WTC11 (cell line): ENCODE measurements at places on chromosomes 7 and 10. TPM values are rescaled to one million over a fixed set of nuclear protein-coding genes. Genes with fewer than 3 reads are reported as not detected.

Gene C10orf62
- 0.21 to 0.34 TPM in 2 of 3 replicates, not detected in the other for total RNA-seq

Gene MBL2
- not detected in 3 replicates for total RNA-seq

Gene LIPM
- not detected in 3 replicates for total RNA-seq

Gene TBX20
- total RNA-seq: 0.24 to 0.37 TPM (median 0.25 TPM) in 3 replicates

Gene HGF
- total RNA-seq: 0.32 to 0.76 TPM (median 0.72 TPM) in 3 replicates

Gene TRUB1
- total RNA-seq: 22.3 to 27.8 TPM (median 25.5 TPM) in 3 replicates

Gene GIMAP2
- 0.15 to 0.37 TPM (median 0.18 TPM) in 3 replicates for total RNA-seq

Gene IMPDH1
- total RNA-seq: 42.8 to 54.2 TPM (median 44.1 TPM) in 3 replicates

Gene CASP2
- 35.1 to 35.5 TPM (median 35.4 TPM) in 3 replicates for total RNA-seq

Gene DMBT1
- total RNA-seq: 0.09 to 0.18 TPM (median 0.13 TPM) in 3 replicates

Gene MMD2
- total RNA-seq: 0.09 TPM in 1 of 3 replicates, not detected in the others

Gene TDRD1
- total RNA-seq: 0.57 to 0.70 TPM (median 0.69 TPM) in 3 replicates

Gene FZD8
- total RNA-seq: 9.9 to 13.7 TPM (median 10.1 TPM) in 3 replicates

Gene NXPH1
- 0.14 to 0.59 TPM (median 0.27 TPM) in 3 replicates for total RNA-seq

Gene KLF6
- 25.4 to 27.9 TPM (median 27.3 TPM) in 3 replicates for total RNA-seq

Gene CPXM2
- 3.4 to 4.8 TPM (median 4.7 TPM) in 3 replicates for total RNA-seq

Gene NEUROG3
- total RNA-seq: 1.9 to 2.4 TPM (median 2.0 TPM) in 3 replicates

Gene PDE6C
- not detected in 3 replicates for total RNA-seq

Gene HOGA1
- 0.15 to 0.62 TPM (median 0.55 TPM) in 3 replicates for total RNA-seq

Gene C7orf33
- total RNA-seq: not detected in 3 replicates

Gene TACC2
- total RNA-seq: 22.2 to 28.9 TPM (median 23.1 TPM) in 3 replicates

Gene PRXL2A
- 46.6 to 56.5 TPM (median 52.4 TPM) in 3 replicates for total RNA-seq

Gene ANKRD61
- total RNA-seq: not detected in 3 replicates

Gene BMPR1A
- total RNA-seq: 99.7 to 107 TPM (median 104 TPM) in 3 replicates

Gene IPMK
- 9.7 to 10.9 TPM (median 9.9 TPM) in 3 replicates for total RNA-seq

Gene SNCG
- total RNA-seq: 8.4 to 14.3 TPM (median 12.0 TPM) in 3 replicates

Gene CPA2
- total RNA-seq: 0.90 to 2.3 TPM (median 1.3 TPM) in 3 replicates

Gene TPK1
- total RNA-seq: 2.7 to 3.6 TPM (median 2.7 TPM) in 3 replicates

Gene CYP3A7
- total RNA-seq: not detected in 3 replicates

Gene PRPS1L1
- not detected in 3 replicates for total RNA-seq

Gene ZNF248
- 1.9 to 2.6 TPM (median 2.3 TPM) in 3 replicates for total RNA-seq

Gene KCP
- total RNA-seq: 2.5 to 2.9 TPM (median 2.7 TPM) in 3 replicates

Gene PAXIP1
- total RNA-seq: 29.4 to 34.1 TPM (median 32.6 TPM) in 3 replicates

Gene PCBD1
- total RNA-seq: 32.5 to 44.2 TPM (median 41.8 TPM) in 3 replicates

Gene KLHL7
- 65.9 to 82.1 TPM (median 69.2 TPM) in 3 replicates for total RNA-seq

Gene CALML5
- total RNA-seq: 0.23 TPM in 1 of 3 replicates, not detected in the others

Gene MUC12
- total RNA-seq: 5.7 to 6.5 TPM (median 5.8 TPM) in 3 replicates

Gene NACAD
- total RNA-seq: 5.5 to 6.0 TPM (median 5.7 TPM) in 3 replicates

Gene CCDC3
- 2.1 to 3.5 TPM (median 2.7 TPM) in 3 replicates for total RNA-seq

Gene NODAL
- total RNA-seq: 41.1 to 57.0 TPM (median 41.5 TPM) in 3 replicates

Gene PSMC2
- 104 to 121 TPM (median 113 TPM) in 3 replicates for total RNA-seq
